ENCODE measurements at places on chromosomes 7 and 10.

DNA sequence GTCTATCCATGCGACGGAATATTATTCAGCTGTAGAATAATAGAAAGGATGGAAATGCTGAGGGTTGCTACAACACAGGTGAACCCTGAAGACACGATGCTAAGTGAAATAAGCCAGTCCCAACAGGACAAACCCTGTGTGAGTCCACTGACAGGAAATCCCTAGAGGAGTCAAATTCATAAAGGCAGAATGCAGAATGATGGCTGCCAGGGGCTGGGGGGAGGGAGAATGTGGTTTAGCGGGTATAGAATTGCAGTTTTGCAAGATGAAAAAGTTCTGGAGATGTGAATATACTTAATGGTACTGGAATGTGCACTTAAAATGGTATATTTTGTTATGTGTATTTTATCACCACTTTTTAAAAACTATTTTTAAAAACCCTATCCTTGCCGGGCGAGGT lies 36.9 kb upstream of the DOCK1 start:
- no peak for DNase-seq

GRCh38 chr10:101558671-101559595 lies 29.1 kb downstream of the POLL start:
- DNase-seq = no peak

DNA sequence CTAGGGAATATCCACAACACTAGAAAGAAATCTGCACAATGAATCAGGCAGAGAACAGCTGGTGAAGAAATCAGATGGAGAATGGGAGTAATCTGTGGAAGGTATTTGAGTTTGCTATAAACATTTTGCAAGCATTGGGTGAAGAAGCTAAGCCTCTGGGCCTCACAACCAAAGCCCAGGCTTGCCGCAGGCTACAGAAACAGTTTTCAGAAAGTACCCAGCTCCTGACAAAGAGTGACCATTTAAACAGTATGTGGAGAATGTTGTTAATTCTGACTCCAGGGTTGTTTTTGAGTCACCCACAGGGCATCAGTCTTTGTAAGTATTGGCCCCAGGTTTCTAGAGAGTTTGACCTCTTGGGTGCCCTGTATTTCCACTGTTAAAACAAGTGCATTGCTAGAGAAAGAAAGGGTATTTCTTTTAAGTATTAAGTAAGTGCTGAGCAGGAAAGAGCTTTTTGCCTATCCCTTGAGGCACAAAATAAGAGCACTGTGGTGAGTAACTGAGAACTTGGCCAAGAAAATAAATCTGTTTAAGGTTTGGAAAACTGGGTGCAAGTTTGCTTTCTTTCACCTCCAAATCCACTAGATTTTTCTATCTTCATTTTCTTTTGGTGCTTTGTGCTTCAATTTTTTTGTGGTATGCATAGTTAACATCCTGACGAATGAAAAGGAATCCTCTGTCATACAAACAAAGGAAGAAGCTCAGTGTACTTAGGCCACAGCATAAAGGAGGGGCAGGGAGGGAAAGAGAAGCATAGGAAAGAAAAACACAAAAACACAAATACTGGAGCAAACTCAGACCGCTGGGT lies 691.8 kb downstream of the SUGCT start:
- DNase-seq = no peak

GRCh38 chr10:36677431-36677768 lies 448.0 kb upstream of the ANKRD30A start:
- no peak for DNase-seq

DNA sequence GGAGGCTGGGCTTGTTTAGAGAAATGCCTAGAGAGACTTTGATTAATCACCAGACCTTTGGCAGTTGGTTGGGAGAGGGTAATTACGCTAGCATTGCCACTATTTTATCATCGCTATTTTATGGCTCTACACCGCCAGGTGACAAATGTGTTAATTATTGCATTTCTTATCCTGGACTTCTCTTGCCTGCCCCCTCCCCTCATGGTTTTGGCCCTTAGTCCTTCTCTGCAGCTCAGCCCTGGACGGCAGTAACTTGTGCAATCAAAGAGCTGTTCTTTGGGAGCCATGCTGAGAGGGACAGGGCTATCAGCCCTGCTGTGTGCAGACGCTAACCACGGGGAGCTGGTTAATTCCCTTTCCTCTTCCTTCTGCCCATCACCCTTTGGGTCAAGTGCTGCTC lies 585.0 kb downstream of the AUTS2 start:
- DNase-seq = no peak

- no peak for DNase-seq
Measured at GRCh38 chr7:35848725-35849124, 47.9 kb downstream of the SEPTIN7 start.

GRCh38 chr10:124649214-124649613 lies 95.0 kb downstream of the FAM53B start:
- DNase-seq = no peak

- DNase-seq = no peak
Measured at GRCh38 chr10:89582022-89582421, 46.6 kb upstream of the SLC16A12 start.

GRCh38 chr7:71332207-71332606 lies 200.3 kb downstream of the GALNT17 start:
- no peak for DNase-seq

DNA sequence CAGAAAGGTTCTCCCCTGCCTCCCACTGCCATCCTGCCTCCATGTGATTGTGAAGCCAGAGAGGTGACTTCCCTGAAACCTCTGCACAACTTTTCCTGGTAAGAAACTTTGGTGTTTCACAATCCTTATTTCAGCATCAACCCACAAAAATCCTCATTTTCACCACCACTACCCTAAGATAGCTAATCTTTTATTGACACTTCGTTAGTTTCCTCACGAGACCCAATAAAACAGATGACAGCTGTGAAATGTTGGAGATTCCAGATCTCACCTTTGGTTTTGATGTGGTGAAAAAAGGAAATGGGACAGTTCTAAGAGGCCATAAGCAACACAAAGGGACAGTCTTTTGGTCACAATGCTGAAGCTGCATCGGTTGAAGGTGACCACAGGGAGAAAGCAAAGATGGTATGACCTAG lies 59.9 kb upstream of the TM9SF3 start:
- DNase-seq = no peak

DNA sequence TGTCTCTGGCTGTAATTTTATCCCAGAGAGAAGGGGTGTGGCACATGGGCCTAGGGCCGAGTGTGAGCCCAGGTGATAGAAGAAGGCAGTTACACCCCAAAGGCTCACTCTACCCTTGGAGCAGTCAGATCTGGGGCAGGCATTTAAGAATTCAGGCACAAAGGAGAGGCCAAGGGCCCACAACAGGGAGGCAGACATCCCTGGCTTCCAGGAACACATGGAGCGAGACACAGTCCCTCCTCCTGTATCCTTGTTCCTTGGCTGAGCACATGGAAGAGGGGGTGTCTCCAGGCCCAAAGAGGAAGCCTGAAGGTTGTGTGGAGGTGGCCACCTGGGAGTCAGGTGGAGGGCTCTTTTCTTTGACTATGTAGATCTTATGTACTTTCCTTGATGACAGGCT lies 286.2 kb downstream of the RPS24 start:
- DNase-seq = no peak

GRCh38 chr7:38565289-38565688 lies 65.9 kb downstream of the AMPH start:
- DNase-seq = no peak

- no peak for DNase-seq
Measured at GRCh38 chr10:133045556-133046389, 42.0 kb upstream of the ADGRA1 start.

DNA sequence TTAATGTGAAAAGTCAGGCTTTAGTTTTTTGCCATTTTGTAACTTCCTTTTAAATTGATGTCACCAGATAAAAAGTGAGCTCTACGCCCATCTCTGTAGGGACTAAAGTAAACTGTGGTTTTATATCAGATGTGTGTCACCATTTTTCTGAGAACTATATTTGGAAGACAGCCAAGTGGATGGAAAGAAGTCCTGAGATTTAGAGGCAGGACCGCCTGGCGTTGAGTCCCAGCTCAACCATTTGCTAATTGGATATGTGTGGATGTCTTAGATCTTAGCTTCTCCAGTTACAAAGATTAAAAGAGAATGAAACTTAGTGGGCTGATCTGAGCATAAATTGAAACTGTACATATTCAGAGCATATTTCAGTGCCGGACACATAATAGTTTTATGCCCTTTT lies 691.6 kb upstream of the CELF2 start:
- DNase-seq = no peak

DNA sequence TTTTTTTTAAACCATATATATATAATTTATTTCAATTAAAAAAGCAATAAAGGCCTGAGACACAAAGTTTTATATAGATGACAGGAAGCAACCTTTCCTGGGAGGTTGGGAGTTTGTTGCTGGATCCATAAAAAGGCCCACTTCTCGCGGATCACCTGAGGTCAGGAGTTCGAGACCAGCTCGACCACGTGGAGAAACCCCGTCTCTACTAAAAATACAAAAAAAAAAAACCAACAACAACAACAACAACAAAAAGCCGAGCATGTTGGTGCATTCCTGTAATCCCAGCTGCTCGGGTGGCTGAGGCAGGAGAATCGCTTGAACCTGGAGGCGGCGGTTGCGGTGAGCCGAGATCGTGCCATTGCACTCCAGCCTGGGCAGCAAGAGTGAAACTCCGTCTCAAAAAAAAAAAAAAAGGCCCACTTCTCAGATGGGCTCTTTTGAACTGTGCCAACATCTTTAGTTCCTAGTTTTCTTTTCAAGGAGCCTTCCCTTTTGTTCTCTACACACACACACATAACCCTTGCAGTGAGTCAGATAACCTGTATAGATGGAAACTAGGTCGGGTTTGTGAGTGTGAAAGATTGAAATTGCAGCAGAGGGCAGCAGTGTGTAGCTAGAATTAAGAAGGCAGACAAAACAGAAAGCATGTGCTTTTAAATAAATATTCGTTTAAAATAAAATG lies 1.2 kb upstream of the SMNDC1 start:
- peak; percentile 66 for DNase-seq

DNA sequence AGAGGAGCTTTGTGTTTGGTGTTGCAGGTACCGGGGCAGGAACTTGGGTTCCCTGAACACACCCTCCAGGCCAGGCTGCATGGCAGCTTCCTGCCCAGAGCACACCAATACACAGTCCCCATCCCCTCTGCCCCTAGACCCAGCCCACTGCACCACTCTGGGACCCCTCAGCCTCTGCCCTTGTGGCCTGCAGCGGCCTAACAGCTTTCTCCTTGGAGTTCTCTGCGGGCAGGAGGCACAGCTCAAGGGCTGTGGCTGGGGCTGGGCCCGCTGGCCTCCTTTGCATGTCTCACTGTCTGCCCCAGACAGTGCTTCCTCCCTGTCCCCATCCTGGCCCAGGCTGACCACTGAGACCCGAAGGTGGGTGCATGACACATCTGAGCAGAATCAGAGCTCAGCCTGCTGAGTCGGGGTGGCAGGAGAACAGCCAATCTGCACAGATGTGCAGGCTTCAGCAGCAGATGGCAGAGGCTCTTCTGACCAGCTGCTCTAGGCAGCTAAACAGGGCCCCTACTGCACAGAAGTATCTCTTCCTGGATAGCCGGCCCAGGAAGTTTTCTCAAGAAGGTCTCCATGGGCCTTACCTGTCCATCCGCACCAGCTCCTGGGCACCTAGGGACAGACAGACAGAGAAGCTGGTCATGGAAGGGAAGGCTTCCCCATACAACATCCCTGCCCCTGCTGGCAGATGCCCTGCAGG lies 20.8 kb downstream of the VSIR start:
- DNase-seq = no peak

GRCh38 chr10:60464659-60465058 lies 75.0 kb upstream of the ANK3 start:
- DNase-seq = no peak

DNA sequence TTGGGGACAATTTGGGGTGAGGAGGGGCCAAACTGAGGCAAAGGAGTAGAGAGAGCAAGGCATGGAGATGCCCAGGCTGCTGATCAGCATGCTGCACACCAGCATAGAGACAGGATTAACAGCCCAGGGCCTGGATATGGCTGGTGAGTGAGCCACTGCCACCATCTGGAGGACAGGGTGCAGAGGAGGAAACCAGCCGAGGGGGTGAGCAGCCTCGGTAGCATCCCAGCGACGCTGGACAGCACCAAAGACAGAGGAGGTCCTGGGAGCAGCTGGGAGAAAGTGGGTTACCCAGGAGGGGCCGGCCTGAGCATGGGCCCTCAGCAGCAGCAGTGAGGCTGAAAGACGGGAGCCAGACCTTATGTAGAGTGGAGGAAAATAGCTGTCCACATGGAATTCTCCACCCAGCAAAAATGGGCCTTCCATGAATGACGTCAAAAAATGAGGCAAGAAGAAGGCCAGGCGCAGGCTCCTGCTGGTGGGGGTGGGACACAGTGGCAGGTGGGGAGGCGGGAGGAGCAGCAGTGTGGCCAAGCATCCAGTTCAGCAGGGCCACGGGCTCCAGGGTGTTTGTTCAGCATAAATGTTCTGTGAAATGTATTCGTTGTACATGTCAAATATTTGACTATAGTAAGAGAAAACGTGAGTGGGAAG lies 16.7 kb downstream of the RET start:
- DNase-seq = peak; percentile 59

- DNase-seq = peak; percentile 68
Measured at GRCh38 chr7:38840736-38841460, 68.1 kb downstream of the VPS41 start.

DNA sequence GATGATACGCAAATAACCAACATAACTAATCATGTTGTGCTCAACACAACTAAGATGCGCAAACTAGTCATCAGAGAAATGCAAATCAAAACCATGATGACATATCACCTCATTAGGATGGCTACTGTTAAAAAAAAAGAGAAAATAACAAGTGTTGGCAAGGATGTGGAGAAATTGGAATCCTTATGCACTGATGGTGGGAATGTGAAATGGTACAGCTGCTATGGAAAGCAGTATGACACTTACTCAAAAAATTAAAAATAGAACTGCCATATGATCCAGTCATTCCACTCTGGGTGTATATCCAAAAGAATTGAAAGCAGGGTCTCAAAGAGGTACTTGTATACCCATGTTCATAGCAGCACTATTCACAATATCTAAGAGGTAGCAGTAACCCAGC lies 42.9 kb downstream of the SLIT1 start:
- DNase-seq = no peak

- no peak for DNase-seq
Measured at GRCh38 chr7:77498659-77499379, 38.3 kb upstream of the PTPN12 start.

DNA sequence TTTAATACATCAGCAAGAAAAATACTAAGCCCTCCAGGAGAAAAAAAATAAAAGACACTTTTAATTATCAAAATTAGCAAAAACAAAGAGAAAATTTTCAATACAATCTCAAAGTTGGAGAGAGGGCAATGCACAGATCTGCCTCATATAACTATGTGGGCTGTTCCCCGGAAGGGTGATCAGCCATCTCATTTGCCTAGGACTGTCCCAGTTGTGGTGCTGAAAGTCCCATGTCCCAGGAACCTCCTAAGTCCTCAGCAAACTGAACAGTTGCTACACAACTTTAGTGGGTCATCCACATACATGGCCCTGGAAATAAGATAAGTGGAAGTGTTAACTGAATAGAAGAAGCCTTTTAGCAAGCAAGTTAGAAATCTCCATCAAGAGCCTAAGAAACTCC lies 14.4 kb downstream of the CFAP70 start:
- DNase-seq = no peak

Measured in hepatic stellate cell (primary cell).